ENCODE measurements at places on chromosomes 5 and 9.

- no peak for DNase-seq
Observed at GRCh38 chr9:36337002-36337401, 63.1 kb downstream of the RNF38 start.

- DNase-seq: no peak
Observed at GRCh38 chr5:74575741-74576538, 64.6 kb downstream of the ENC1 start.

- DNase-seq: no peak
Observed at GRCh38 chr5:138706655-138707480, 46.4 kb upstream of the CTNNA1 start.

- no peak for DNase-seq
Observed at GRCh38 chr9:127796852-127797370, 5.8 kb upstream of the FPGS start.

DNA sequence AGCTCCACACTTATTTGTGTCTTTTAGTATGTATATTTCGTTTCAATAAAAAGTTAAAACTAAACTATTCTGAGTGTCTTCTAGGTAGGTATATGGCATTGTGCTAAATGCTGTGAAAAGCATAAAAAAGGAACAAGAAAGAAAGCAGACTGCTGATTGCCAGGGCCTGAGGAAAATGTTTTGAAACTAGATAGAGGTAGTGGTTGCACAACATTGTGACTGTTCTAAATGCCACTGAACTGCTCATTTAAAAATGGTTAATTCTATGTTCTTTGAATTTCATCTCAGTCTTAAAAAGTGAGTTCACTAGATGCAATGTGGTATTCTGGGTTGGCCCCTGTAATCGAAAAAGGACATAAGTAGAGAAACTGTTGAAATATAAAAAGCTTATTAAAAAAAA lies 2.6 kb upstream of the ALAD start:
- DNase-seq: no peak
